ENCODE measurements at places on chromosomes 6 and 20.

DNA sequence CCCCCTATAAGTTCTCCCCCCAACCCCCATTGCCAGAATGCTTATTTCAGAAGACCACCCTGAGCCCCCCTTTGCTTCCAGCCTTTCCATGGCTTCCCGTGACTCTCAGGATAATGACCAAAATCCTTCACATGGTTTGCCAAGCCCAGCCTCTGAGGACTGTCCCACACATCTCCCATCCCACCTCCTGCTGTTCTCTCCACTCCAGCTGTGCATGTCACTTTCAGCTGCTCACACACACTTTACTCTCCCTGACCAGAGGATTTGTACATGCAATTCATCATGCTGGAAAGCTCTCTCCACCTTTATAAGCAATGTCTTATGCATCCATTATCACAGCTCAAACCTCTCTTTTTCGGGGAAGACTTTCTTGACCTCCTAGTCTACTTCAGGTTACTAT, 164.2 kb downstream of the PRL start:
- DNase-seq: no peak

GRCh38 chr6:67986694-67987232, 648.3 kb upstream of the ADGRB3 start:
- no peak for DNase-seq

DNA sequence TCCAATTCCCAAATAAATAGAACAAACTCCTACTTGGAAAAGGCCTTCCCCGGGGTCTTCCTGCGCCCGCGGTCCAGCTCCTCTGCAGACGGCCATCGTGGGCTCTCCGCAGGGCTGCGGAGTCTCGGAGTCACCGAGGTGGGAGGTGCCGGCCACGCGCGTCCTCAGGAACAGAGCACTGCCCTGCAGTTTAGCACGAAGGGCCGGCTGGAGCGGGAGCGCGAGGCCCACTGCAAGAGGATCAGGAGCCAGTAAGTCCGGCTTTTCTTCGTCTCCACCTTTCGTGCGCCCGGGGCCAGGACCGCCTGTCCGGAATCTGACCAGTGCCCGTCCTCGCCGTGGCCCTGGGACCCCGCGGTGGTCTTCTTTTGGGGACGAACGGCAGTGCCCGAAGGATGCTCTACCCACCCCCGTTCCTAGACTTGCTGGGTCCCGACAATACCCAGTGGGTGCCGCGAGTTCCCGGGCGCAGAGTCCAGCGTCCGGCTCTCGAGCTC, 1.4 kb downstream of the BHLHE23 start:
- no peak for DNase-seq

DNA sequence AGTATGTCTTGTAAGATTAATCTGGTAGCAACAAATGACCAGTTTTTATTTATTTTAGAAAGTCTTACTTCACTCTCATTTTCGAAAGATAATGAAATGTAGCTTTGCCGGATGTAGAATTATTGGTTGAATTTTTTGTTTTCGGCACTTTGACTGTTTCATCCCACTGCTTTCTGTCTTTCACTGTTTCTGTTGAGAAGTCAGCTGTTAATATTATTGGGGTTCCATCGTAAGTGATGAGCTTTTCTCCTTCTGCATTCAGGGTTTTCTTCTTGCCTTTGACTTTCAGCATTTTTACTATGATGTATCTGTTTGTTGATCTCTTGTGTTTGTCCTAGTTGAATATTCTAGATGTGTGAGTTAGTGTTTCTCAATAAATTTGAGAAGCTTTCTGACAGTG, 383.4 kb downstream of the PAX1 start:
- DNase-seq: no peak

DNA sequence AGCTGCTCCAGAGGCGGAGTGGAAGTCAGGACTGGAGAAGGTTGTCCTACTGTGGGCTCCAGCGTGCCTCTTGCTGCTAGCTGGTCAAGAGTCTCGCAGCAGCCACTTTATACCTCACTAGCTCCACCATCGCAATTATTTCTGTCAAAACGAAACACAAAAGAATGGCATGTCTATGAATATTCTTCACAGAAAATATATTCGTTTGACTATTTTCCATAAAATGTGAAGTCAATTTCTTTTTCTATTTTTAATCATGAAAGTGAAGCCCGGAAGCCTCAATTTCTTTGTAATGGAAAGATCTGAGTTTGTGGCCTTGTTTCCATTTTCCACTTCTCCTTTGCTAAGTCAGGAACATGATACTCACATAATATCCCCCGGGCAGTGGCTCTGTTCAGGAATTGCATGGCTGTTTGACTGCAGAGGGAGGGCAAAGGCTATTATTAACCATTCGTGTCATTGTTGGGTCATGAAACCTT, 51.7 kb downstream of the DTD1 start:
- DNase-seq: no peak

DNA sequence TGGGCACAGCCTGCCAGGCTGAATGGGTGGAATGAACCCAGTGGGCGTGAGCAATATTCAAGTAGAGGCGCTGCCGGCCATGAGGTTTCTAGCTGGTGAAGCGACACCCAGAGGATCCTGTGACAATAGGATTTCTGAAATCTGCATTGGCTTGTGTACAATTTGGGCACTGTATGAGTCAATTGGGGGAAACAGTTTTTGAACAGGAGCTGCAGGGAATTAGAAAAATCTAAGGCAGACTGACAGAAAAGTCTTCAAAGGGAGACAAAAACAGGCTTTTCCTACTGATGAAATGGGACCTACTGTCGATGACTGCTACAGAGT, 148.8 kb upstream of the PROKR2 start:
- DNase-seq: no peak

GRCh38 chr6:151488226-151488625, 5.6 kb upstream of the CCDC170 start:
- no peak for DNase-seq

- DNase-seq: no peak
These were observed 186.8 kb downstream of the PRL start for GRCh38 chr6:22110061-22110460.
